T47D (cell line): ENCODE measurements at places on chromosomes 12 and 14.

DNA sequence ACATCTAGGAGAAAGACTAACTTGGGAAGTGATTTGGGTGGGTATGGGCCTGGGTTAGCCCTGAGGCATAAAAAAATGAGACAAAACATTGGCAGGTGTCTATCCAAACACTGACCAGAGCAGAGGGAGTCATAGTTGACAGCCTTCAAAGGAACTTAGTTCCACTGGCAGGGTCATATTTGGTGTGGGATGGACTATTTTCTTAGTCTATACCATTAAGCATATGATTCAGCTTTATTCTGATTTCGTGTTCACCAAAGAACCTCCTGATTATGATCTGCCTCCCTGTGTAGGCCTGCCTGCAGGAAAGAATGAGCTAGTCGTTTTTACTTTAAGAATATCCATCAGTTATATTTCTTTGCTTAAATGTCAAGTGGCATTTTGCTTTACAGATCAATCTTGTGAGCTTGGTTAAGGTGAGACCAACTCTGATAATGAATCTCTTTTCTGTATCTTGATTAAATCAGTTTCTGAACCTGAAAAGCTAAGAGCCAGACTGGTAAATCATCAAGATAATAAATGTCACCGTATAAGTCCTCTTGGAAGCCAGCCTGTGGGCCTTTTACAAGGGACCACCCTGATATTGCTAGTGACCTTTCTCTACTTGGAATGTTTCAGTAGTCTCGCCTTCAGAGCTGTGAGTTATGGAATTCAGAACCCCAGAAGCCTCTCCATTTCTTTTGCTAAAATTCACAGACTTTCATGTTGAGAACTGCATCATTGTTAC lies 182.9 kb downstream of the MON2 start:
- DNase-seq: no peak

DNA sequence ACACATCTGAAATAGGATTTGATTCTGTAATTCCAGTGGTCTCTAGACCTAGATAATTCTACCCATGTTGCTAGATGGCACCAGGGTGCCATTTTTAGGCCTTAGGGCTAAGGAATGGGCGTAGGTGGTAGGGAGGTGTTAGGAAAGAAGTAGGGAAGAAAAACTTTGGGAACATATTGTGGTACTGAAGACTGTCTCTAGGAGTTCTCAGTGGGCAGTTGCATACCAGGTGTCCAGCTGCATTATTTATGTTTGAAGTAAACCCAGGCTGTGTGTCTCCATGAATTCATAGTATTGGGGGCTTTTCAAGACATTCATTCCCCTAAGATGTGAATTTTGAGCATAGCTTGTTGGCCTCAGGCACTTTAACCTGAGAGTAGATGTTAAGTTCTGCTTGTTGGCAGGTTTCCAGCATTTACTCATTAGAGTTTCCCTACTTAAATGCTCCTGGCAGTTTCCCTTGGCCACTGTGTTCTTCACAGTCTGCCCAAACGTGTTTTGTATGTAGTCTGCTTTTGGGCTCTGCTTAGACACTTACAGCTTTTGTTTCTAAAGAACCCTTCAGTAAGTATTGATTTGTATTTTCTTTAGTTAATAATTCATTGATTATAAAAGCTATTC lies 31.5 kb upstream of the CCT2 start:
- peak; percentile 84 for DNase-seq

DNA sequence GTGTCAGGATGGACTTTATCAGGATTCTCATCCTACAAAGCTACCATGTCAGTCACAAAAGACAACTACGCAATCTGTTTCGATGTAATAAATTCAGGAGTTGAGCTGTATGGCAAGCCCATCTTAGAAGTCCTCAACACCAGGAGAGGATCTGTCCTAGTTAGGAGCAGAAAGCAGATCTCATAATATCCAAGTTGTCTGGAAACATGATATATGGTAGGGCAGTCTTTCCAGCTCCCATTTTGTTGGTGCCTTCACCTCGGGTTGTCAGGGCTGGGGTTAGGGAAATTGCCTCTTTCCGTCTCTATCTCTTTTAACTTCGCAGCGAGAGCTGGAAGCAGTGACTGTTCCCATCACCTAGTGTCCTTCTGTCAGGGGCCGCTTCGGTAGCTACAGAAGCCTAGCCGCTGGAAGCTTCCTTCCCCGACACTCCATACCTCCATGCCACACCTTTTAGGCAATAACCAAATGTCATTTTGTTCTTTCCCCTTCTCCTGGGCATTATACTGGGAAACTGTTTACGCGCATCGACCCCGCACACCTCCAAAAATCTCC lies 1.4 kb downstream of the NIN start:
- DNase-seq: no peak

DNA sequence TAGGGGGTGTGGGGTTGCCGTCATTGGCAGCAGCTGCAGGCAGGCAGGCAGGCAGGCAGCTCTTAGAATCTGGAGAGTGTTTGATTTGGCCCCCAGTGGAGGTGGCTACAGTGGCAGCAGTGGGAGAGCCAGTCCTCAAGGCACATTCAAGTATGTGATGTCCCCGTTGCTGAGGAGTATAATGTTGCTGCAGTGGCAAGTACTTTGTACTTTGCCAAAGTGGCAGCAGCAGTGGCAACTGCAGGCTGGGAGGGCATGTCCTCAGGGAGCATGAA lies 147.1 kb downstream of the PAPOLA start:
- DNase-seq: no peak

- no peak for DNase-seq
These were observed 24.0 kb downstream of the DIP2B start for GRCh38 chr12:50528800-50529199.

GRCh38 chr14:85566603-85567002 lies 36.7 kb downstream of the FLRT2 start:
- no peak for DNase-seq

DNA sequence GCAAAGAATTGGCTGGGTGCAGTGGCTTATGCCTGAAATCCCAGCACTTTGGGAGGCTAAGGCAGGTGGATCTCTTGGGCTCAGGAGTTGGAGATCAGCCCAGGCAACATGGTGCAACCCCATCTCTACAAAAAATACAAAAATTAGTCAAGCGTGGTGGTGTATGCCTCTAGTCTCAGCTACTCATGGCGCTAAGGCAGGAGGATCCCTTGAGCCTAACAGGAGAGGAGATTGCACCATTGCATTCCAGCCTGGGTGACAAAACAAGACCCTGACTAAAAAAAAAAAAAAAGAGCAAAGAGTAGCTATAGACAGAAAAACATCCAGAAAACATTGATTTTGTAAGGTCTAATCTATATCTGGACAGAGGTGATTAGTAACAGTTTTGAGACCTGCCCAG lies 25.0 kb downstream of the KIF21A start:
- no peak for DNase-seq

- no peak for DNase-seq
These were observed 75.9 kb downstream of the NINJ2 start for GRCh38 chr12:587132-588023.

GRCh38 chr12:54439096-54439495 lies 20.0 kb upstream of the ITGA5 start:
- no peak for DNase-seq

DNA sequence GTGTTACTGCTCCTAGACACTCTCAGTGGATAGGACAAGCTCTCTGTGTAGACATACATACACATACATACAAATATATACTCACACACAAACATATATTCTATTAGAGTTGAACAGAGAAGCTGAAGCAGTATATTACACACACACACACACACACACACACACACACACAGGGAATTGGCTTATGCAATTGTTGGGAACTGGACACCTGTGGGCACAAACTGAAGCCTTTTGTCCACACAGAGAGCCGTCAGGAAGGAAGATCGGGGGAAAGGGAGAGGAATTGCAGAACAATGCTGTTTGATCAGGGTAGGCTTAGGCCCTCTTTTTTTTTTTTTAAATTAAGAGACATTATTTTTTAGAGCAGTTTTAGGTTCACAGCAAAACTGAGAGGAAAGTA lies 180.7 kb upstream of the DDHD1 start:
- DNase-seq: no peak

- DNase-seq: no peak
These were observed 182.3 kb downstream of the PELI2 start for GRCh38 chr14:56300495-56300894.

DNA sequence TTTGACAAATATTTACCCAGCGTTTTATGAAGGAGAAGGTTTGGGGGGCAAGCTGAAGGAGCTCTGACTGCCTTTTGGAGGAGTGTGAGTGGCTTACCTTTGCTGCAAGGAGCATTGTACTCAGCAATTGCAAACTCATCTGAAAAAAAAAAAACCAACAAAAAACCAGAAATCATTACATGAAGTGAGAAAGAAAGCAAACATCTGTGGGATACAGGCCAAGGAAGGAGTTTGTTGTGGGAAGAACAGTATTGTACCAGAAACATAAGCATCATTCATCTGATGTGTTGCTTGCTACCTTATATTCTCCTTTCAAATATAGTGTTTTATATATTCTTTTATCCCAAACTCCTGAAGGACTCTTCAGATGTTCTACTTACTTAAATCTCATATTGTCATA lies 47.6 kb downstream of the A2M start:
- DNase-seq: no peak

GRCh38 chr12:95322326-95322725 lies 104.7 kb downstream of the VEZT start:
- DNase-seq: no peak

DNA sequence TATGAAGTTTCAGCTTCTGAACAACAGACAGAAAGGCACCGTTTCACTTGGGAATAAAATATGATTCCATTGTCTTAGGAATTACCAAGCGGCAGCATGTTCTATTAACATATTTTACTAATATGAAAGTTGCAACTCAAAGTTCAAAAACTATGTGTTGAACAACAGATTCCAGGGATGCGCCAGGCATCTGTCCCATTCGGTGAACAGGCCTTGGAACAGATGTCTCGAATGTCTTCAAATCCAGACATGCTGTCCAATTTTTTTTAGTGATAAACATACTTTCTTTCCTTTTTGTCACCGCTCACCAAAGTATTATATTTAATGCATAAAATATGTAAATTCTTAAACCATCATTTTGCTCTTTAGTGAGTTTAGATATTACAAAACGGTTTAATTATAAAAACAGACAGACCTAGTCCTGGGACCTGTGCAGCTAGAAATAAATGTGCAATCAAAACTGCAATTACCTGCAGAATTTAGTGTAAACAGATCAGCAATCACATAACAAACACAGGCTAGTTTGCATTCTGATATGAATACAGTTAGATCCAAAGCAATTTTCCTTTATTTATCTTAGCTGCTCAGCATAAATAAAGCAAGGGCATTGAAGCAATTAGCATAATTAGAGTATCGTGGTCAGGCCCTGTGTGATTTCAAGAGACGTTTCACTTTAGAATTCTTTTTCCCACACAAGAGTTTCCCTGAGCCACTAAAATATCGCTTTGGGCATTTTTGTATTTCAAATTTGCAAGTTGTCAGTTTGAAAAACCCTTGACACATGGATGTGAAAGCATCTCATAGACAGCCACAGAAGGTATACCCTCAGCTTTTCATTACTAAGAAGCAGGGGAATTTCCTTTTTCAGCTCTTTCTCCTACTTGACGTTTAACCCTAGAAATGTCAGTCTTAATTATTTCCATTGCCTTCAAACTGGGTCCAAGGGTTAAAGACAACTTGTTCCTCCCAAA lies 420.8 kb downstream of the EGLN3 start:
- no peak for DNase-seq

- DNase-seq: no peak
These were observed 205.8 kb upstream of the EEA1 start for GRCh38 chr12:93134893-93135285.

DNA sequence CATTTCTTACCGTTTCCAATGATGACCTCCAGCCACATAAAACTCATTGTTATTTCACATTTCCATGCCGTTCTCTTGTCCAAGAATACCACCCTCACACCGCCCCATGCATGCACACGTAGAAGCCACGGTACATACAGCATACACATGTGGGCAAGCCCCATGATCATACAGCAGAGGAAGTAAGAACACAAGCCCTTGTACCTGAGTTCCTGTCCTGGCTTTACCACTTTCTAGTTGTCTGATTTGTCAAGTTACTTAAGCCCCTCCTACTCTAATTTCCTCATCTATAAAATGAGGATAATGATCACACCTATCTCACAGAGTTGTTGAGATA lies 59.9 kb downstream of the DUSP16 start:
- no peak for DNase-seq

DNA sequence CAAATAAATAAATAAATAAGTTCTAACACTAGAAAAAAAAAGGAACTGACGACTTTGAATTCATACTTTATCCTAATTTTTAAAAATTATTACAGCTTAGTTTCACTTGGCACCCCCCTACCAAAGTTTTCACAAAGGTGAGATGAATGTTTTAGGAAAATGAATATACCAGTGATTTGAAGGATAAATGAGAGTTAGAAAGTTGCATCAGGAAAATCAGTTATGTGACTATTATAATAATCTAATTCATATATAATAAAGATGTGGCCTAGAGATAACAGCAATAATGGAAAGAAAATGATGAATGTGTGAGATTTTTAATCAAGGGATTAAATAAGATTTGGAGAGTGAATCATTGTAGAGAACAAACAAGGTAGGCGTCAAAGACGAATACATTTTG lies 103.0 kb upstream of the RAP1B start:
- no peak for DNase-seq

- DNase-seq: no peak
These were observed 717.5 kb downstream of the RERGL start for GRCh38 chr12:17372508-17372907.

DNA sequence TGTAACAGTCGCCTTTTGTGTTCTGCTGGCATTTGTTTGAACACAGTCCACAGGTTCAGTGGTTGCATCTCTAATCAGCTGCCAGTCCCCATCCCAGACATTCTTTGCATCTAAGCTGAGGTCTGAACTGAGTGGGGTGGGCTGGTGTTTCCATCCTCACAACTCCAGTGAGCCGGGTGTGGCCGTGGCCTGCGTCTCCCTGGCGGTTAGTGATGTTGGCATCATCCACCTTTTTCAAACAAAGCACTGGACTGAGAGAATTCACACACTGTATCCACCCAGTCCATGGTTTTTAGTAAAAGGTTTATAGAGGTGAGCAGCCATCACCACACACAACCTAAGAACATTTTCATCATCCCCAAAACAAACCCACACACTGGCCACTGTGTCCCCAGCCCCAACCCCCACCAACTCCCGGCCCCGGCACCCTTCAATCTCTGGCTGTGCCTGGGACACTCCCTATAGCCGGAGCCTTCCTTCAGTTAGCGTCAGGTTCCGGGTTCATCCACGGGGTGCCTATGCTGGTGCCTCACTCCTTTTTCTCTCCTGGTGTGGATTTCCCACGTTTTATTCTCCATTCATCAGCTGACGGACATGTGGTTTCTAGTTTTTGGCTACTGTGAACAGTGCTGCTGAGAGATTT lies 6.5 kb downstream of the DDX51 start:
- no peak for DNase-seq

GRCh38 chr14:53295985-53296582 lies 143.0 kb upstream of the DDHD1 start:
- DNase-seq: peak; percentile 24

- DNase-seq: no peak
These were observed 105.6 kb downstream of the LLPH start for GRCh38 chr12:66024949-66025348.
